Activated CD8-positive, alpha-beta memory T cell treated with anti-CD3 and anti-CD28 coated beads, Interleukin-2, amount 50 U/mL, for 4 hours (primary cell): ENCODE measurements at places on chromosomes 13 and 19.
A peak's percentile ranks its signal among the peaks of the same experiment; 100 is the strongest.

- no peak for DNase-seq
These were observed 381.1 kb downstream of the FGF14 start for GRCh38 chr13:102020611-102021216.

DNA sequence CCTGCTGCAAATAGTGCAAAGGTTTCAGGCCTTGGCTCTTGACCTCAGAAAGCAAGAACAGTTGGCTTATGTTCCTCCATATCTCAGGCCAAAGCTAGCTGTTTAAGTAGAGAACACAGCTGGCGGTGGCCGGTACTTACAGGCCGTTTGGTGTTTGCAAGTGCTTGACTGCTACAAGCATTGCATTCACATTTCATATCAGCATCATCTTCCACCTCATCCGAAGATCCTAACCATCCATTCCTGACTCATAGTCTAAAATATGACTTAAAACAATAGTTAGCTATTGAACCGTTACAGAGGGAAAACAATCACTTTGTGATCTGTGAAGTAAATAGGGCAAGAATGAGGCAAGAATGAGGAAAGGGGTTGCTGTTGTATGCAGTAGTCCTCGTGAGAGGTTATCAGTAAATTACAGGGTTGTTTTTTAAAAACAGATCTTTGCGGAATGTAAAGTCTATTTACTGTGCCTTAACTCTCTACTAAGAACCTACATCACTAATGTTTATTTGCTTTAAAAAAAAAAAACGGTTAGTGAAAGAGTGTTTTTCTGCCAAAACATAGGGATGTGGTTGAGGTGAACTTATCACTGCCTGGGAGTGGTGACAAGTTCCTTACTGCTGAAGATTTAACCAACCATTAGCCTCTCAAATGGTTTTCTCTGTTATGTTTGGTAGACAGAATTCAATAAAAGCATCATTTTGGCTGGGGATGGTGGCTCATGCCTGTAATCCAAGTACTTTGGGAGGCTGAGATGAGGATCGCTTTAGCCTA lies 21.6 kb upstream of the WDR88 start:
- no peak for DNase-seq

GRCh38 chr19:23758187-23759074 lies at the start of gene ZNF681:
Gene ZNF681 (minus strand): TSS chr19:23758891. CDS start chr19:23758749, 142 bp downstream.
- peak; percentile 80 for DNase-seq

DNA sequence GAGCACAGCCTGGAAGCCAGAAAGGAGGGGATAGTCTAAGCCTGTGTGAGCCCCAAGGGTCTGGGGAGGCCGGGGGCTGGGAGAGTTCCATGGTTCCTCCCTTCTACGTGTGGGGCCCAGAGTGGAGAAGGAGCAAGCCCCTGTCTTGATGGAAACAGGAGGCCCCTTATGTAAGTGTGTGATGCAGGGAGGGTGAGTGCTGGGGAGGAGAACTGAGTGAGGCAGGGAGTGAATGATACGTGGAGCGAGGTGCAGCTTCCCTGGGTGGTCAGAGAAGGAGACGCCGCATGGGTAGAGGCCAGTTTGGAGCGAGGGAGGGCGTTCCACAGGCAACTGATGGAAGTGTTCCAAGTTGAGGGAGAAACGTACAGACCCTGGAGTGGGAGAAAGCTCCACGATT lies 16.0 kb downstream of the MAG start:
- DNase-seq, result no peak

DNA sequence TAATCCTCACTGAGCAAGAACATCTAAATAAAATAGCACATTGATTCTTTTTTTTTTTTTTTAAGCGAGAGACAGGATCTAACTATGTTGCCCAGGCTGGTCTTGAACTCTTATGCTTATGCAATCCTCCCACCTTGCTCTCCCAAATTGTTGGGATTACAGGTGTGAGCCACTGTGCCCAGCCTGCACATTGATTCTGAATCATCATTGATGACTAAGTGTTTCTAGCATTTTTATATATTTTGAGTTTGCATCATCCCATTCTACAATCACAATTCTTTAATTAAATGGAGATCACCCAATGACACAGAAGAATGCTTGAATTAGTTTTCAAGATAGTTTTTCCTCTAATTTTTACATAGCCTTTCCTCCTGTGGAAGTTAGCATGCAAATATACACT lies 354.1 kb downstream of the KLF5 start:
- DNase-seq, result no peak

GRCh38 chr13:80109303-80109702 lies 231.6 kb downstream of the SPRY2 start:
- no peak for DNase-seq

DNA sequence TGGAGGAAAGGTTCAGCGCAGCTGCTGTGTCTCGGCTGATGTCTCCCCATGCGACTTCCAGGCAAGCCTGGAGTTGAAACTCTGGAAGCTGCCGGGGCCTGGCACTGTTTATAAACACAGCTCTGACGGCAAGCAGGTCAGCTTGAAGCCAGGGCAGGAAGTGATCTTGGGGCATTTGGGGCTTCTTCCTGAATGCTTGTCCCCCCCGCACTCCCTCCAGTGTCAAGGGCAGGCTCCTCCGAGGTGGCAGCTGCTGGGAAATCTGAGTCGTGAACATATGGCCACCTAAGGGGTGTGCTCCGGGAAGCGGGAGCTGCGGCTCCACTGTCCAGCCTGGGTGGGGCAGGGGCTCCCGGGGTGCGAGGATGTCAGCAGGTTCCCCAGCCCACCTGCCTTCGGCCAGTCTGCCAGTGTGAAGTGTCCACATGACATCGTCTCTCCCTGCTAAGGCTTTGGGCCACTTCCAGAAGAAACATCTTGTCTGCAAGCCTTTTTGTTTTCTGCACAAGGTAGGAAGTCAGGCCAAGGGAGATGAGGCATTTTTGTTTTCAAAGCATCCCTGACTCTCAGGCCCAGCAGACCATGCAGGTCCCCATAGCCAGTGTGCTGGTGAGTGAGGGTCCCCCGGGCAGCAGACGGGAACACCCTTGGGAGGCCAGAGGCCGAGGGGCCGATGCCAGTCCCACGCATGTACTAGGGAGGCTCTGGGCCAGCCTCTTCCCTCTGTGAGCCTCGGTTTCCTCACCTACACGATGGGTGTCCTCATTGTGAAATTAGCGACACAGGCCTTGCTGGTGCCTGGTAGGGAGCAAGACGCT lies 2.7 kb downstream of the PIAS4 start:
- no peak for DNase-seq
